Nasal cavity respiratory epithelium epithelial cell of viscerocranial mucosa (primary cell): ENCODE measurements at places on chromosomes 1 and 21. TPM values are rescaled to one million over a fixed set of nuclear protein-coding genes. Genes with fewer than 3 reads are reported as not detected.

The ST6GALNAC5 gene
- total RNA-seq = 3.0 and 10.3 TPM in 2 replicates

The PIGM gene
- 3.2 and 3.8 TPM in 2 replicates for total RNA-seq

The TEDDM1 gene
- total RNA-seq = not detected in 2 replicates

The ADCY10 gene
- under 0.01 TPM in 1 of 2 replicates, not detected in the other for total RNA-seq

The C8B gene
- not detected in 2 replicates for total RNA-seq

The SPOCD1 gene
- 8.5 and 26.3 TPM in 2 replicates for total RNA-seq

The MUL1 gene
- total RNA-seq = 29.7 and 31.3 TPM in 2 replicates

The FALEC gene
- total RNA-seq = 0.34 TPM in 1 of 2 replicates, not detected in the other

The NBPF6 gene
- under 0.01 TPM in 1 of 2 replicates, not detected in the other for total RNA-seq

The FMO1 gene
- total RNA-seq = not detected in 2 replicates

The OR6K3 gene
- total RNA-seq = not detected in 2 replicates

The FMO3 gene
- 0.50 TPM in 1 of 2 replicates, not detected in the other for total RNA-seq

The KANK4 gene
- 0.68 and 4.2 TPM in 2 replicates for total RNA-seq

The CAMK1G gene
- not detected in 2 replicates for total RNA-seq

The ARHGAP30 gene
- 0.43 and 0.68 TPM in 2 replicates for total RNA-seq

The CD2 gene
- total RNA-seq = not detected in 2 replicates

The DLGAP3 gene
- under 0.01 TPM in 1 of 2 replicates, not detected in the other for total RNA-seq

The AMY1B gene
- not detected in 2 replicates for total RNA-seq

The CBR3 gene
- 0.34 and 0.50 TPM in 2 replicates for total RNA-seq

The KRTAP13-2 gene
- not detected in 2 replicates for total RNA-seq

The RGSL1 gene
- not detected in 2 replicates for total RNA-seq

The IL10 gene
- not detected in 2 replicates for total RNA-seq

The DNAJC6 gene
- 3.8 TPM in 2 replicates for total RNA-seq

The NUP210L gene
- under 0.01 TPM in 2 replicates for total RNA-seq

The GPR37L1 gene
- not detected in 2 replicates for total RNA-seq

The RIMKLA gene
- under 0.01 TPM in 2 replicates for total RNA-seq

The KIAA0040 gene
- 6.8 and 13.2 TPM in 2 replicates for total RNA-seq
